Smooth muscle cell of the coronary artery (primary cell): ENCODE measurements at places on chromosomes 16 and 17. TPM values are rescaled to one million over a fixed set of nuclear protein-coding genes. Genes with fewer than 3 reads are reported as not detected.

Gene IGF2BP1
- 0.12 and 0.15 TPM in 2 replicates for total RNA-seq

Gene PEX12
- 2.7 and 3.5 TPM in 2 replicates for total RNA-seq

Gene CD300LB
- total RNA-seq = not detected in 2 replicates

Gene NOXO1
- not detected in 2 replicates for total RNA-seq

Gene SOST
- 115 TPM in 1 of 2 replicates, not detected in the other for total RNA-seq

Gene SLC35G6
- total RNA-seq = not detected in 2 replicates

Gene GAST
- total RNA-seq = not detected in 2 replicates
